ENCODE measurements at places on chromosomes 4 and X.
A peak's percentile ranks its signal among the peaks of the same experiment; 100 is the strongest.

DNA sequence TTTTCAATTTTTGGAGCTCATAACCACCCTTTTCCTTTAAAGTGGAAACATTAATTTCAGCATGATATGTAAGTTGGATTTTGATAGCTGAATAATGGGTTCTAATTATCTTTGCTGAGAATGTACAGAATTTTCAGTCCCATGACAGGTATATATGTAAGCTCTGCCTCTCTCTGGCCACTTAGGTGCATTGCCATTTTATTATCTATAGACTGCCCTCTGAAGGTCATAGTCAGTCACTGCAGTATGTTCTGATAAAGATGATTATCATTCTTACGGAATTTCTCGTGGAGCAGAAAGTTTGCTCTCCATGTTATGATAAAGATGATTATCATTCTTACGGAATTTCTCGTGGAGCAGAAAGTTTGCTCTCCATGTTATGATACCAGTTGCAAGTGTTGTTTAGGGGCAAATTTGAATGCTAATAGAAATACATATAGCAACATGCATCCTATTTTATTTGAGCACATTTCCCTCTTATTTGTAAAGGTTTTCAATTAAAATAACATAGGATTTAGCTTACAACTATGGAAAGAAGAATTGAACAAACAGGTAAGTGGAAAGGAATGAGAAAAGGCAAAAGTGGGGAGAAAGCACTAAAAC, 10.4 kb downstream of the AFP start:
- peak; percentile 10 for DNase-seq

GRCh38 chr4:40401631-40402030, 66.5 kb downstream of the CHRNA9 start:
- DNase-seq, result no peak

- DNase-seq, result peak; percentile 22
Observed at GRCh38 chr4:110197529-110198042, 829 bp downstream of the ELOVL6 start.

- DNase-seq, result peak; percentile 77
Observed at GRCh38 chr4:185142912-185143600, at the start of gene SLC25A4. TSS of gene SLC25A4 (plus strand) at chr4:185143266. CDS start at chr4:185143373, 107 bp downstream.

DNA sequence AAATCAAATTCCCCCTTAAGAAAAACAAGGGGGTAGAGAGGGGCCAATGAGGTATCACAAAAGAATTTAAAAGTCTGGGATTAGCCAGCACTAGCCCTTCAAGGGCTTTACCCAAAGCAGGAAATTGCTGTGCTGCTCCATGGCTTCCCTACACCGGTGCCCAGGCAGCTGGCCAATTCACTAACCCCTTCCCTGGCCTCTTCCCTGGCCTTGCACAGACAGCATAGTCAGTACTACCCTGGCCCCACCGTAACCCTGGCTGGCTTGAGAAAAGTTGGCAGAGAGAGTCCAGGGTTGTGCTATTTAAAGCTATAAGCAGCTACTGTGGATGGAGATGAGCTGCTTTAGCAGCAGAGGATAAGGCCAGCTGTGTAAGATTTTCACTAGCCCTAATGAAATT, 43.1 kb downstream of the ADAMTS3 start:
- no peak for DNase-seq

GRCh38 chrX:28273736-28274135, 292.5 kb upstream of the DCAF8L1 start:
- DNase-seq, result no peak

- DNase-seq, result peak; percentile 45
Observed at GRCh38 chrX:119790977-119791436, 423 bp downstream of the RPL39 start.

DNA sequence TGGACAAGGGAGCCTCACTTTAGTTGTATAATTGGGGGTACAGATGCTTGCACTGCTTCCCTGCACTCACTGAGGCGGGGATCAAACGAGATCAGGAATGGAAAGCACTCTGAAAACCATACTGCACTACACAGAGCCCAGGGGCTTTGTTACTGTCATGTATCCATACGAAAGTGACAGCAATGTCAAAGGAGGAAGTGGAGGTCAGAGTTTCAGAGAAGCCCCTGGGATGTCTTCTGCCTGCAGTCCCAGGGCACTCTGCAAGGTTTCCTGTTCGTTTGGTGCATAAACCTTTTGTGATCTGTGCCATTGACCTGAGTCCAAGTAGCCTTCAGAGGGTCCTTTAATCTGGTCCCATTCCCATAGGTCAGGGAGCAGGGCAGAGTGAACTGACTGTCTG, 31.2 kb downstream of the RNF175 start:
- no peak for DNase-seq

- DNase-seq, result peak; percentile 48
Observed at GRCh38 chrX:3811331-3812311, 98.2 kb upstream of the PRKX start.

DNA sequence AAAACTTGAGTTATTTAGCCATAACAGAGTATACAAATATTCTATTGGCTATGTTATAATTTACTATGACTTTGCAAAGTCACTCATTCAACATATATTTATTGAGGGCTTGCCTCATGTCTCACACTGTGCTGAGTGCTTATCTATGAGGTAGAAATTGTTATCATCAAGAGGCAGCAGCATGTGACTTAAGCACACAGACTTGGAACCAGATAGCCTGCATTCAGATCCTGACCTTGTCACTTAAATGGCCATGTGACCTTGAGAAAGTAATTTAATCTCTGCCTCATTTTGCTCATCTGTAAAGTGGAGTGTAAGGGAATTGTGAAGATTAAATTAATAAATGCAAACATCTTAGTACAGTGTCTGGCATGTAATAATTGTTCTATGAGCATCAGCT, 10.1 kb upstream of the EXOSC9 start:
- no peak for DNase-seq

DNA sequence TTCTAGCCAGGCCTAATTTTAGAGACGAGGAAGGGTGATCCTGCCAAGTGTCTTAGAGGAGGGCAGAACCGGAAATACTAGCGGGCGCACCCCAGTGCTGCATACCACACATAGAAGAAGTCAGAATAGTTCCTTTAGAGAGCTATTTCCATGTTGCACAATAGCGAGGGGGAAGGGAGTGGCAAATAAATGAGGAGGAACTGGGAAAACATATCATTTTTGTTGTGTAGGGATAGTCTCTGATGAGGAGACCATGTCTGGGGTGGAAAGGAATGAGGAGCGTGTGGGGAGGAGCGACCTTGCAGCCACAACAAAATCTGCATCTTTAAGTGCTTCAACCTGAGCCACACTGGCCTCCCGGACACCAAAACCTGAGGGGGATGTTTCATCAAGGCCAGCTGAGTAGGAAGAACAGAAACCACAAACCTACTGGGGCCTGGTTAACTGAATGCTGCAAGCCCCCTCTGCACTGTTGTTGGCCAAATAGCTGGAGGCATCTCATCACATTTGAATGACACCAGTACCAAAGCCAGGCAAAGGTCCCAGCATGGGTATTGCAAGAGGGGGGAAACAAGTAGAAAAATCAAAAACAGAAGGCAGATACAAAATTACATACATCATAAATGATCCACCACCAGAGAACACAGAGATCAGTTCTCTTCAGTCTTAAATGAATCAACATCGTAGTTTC, 26.7 kb upstream of the C1QTNF7 start:
- DNase-seq, result peak; percentile 4

DNA sequence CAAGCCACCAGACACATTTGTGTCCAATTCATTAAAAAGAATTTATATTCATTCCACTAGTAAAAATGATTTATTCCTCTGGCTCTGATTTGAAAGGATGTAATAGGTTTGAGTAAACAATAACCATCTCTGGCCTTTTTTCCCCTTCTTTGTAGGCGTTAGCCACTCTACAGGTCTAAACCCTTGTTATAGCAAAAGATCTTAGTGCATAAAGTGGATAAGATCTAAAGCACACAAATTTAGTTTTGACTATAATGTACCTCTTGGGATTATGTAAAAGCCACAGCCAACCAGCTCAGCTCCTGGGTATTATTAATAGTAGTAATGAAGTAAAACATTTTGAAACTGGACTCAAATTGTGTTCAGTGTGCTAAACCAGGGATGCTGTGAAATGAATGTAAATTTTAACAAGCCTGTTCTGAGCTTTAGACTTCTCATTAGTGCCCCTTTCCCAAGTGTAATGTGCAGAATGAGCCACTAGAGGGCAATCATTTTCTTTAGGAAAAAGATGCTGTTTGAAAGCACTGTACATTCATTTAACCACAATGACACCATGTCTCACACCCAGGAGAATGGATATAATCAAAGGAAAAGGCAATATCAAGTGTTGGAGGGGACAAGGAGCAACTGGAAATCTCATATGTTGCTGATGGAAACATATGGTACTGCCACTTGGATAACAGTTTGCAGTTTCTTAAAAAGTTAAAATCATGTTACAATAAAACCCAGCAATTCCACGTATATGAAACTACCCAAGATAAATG, 69.7 kb downstream of the KLHL8 start:
- DNase-seq, result peak; percentile 63

DNA sequence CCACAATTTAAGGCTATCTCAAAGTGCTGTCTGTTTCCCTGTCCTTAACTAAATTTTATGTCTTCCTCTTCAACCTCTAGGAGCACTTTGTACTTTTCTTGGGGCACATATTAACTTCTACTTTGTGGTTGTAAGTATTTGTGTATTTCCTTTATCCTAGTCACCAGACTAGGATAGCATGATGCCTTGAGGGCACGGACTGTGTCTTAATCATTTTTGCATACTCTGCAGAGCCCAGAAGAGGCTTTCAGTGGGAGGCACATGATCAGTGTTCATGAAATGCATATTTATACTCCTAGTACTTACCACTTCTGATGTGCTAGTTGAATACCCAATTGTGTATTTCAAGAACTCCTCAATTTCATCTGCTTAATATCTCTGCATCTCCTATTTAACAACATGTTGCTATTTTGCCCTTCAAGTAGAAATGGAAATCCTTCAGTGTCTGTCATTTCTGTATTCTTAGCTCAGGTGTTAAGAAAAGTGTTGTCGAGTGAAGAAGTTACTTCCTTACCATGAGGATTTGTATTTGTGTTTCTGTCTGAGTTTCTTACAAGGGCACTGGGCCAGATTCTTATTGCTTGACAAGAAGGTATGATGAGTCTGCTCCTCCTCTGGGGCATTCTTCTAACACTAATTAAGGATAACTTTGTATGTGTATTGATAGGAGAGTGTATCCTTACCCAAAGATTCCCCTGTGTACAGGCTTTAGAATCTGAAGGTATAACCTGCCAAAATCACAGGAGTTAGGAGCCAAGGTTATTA, 28.3 kb upstream of the PGRMC2 start:
- no peak for DNase-seq

DNA sequence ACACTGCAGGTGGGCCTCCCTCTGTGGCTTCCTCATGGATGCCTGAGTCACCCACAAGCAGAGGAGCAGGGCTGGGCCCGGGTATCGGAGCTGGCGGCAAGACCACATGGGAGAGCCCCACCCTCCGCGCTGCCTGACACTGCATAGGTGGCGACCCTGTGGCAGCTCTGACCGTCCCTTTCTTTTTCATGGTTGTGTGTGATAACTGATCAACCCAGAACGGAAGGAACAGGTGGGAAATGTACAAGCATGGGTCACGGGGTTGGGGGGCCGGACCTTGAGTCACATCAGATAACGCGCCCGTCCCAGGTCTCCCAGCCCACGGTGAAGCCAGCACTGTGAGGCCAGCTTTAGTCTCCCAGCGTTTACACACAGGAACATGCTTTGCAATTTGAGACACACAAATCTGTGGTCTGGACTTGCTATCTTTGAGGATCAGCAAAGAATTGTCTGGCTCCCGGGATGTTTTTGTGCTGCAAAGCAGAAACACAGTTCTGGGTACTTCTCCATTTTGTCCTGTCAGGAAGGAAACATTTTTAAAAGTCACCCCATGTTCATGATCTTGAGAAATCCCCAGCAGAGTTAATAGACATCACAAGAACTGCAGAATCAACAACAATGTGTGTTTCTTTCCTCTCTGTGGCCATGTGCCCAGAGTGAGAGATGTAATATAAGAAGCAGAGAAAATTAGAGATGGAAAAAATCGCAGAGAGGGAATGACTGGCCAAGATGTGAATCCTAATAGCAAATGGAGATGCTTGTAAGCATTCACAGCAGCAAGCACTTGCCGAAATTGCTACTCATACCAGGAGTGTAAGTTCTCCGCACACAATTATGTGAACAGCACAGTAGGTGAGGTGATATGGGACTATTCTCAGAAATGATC, 70.1 kb upstream of the CBR4 start:
- DNase-seq, result no peak

GRCh38 chr4:168667376-168667775, 170.5 kb downstream of the PALLD start:
- no peak for DNase-seq

GRCh38 chrX:129111081-129111798, 412.1 kb downstream of the SMARCA1 start:
- DNase-seq, result no peak

DNA sequence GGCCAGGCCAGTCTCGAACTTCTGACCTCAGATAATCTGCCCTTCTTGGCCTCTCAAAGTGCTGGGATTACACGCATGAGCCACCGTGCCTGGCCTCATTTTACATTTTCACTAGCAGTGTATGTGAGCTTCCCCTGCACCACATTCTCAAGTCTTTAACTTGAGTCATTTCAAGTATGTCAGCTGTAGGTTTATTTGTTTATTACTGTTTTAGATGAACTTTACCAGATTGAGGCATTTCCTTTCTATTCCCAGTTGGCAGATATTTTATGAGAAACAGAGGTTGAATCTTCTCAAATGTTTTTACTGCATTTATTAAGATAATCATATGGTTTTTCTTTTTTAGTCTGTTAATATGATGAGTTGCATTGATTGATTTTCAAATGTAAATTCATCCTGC, 114.6 kb upstream of the SH3RF1 start:
- DNase-seq, result no peak

GRCh38 chr4:185119927-185120630, 23.0 kb upstream of the SLC25A4 start:
- DNase-seq, result no peak

DNA sequence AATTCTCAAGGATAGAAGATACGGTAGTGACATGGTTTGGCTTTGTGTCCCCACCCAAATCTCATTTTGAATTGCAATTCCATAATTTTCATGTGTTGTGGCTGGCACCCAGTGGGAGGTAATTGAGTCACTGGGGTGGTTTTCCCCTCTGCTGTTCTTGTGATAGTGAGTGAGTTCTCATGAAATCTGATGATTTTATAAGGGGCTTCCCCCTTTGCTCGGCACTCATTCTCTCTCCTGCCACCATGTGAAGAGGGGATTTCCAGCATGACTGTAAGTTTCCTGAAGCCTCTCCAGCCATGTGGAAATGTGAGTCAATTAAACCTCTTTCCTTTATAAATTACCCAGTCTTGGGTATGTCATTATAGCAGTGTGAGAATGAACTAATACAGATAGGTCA, 8.5 kb upstream of the SPANXN4 start:
- no peak for DNase-seq

GRCh38 chr4:15965325-15965724, 2.4 kb upstream of the FGFBP2 start:
- no peak for DNase-seq

- DNase-seq, result no peak
Observed at GRCh38 chr4:123976285-123976684, 579.7 kb downstream of the SPRY1 start.

- no peak for DNase-seq
Observed at GRCh38 chr4:74446193-74446868, 1.4 kb downstream of the AREG start.

GRCh38 chrX:53831662-53832635, 145.4 kb upstream of the HUWE1 start:
- peak; percentile 40 for DNase-seq

Measured in A549 (cell line).